ENCODE measurements at places on chromosomes 3 and 15.

DNA sequence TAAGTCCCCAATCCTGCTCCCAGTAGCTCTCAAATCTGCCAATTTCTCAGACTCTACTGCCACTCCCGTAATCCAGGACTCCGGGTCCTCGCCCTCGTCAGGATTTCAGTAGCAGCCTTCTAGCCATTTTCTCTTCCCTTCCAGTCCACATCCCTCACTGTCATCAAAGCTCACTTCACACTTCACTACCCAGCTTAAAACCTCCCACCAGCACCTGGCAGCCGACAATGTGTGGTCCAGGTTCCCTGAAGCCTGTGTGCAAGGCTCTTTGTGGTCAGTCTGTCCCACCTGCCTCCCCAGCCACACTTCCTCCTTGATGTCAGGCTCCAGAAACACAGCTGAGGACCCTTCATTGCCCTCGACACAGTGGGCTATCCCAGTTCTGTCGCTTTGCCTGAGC, 304.5 kb upstream of the ROPN1 start:
- DNase-seq: no peak

DNA sequence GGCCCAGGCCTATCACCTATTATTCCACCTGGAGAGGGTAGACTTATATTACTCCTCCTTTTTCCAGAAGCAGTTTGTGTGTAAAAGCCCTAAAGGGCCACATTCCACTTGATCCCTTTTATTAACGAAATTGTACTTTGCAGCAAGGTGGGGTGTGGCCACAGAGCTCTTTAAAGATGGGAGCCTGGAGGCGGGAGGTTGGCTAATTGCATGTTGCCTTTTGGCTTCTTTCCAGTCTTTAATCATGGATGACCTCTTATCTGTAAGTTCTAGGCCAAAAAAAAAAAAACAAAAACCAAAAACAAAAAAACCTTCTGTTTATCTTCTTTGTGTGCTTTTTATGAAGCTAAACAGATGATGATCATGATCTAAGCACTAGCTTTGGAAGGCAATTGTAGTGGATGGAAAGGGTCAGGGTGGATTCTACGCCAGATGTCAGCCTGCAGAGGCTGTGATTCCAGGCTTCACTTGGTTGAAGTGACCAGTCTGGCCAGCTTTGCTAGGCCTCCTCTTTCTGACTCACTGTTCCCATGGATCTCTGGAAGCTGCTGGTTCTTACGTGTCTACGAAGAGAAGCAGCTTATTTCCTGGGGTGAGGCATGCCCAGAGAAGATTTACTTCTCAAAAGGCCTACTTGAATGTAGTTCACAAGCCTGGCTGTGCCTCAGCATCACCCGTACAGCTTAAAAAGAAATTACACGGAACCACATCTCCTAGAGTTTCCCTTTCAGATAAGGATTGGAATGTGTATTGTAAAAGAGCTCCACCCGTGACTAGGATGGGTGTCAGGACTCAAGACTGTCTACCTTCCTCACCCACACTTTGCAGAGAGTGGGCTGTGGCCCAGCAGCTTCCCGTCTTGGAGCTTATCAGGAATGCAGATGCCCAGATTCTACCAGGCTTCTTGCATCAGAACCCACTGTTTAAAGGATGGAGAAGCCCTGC, 330.9 kb upstream of the C2CD4B start:
- DNase-seq: peak; percentile 77

DNA sequence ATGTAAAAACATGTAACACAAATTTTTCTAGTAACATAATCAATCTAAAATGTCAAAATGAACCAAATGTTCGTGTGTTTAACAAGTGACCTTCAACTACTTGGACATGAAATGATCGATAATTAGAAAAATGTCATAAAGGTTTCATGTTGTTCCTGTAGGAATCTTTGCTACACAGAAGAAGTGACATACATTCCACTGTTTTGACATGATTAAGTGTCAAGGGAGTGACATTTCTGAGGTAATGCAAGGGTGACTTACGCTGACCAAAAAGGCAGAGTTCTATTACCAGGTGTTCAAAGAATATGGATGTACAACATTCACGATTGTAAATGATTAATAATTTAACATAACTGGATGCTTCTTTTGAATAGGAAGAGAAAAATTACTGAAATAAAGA, 131.1 kb upstream of the ROBO1 start:
- no peak for DNase-seq

- DNase-seq: no peak
Measured at GRCh38 chr15:38695249-38696108, 130.9 kb upstream of the RASGRP1 start.

DNA sequence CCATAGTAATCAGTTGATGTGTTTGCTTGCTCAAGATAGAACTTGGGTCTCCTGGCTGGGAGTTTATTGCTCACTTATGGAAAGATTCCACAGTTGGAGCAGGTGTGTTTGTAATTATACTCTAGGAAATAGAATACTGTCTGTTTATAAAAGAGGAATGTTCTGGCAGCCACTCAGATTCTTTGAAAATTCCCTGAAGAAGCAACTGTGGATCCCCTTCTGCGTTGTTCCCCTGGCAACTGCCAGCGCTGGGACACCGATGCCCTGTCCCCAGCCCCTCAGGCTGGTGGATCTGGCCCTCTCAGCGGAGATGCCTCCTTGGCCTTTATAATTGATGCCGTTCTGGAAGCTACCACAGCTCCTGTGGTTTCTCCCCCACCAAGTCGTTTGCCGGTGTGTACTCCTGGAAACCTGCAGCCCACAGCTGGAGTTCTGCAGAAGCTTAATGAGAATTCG, 225.9 kb downstream of the ITPR1 start:
- DNase-seq: no peak

- DNase-seq: no peak
Measured at GRCh38 chr3:195794708-195795107, 17.0 kb downstream of the MUC4 start.

Measured in iris pigment epithelial cell (primary cell).